ENCODE measurements at places on chromosomes 16 and 17. TPM values are rescaled to one million over a fixed set of nuclear protein-coding genes. Genes with fewer than 3 reads are reported as not detected.

DNA sequence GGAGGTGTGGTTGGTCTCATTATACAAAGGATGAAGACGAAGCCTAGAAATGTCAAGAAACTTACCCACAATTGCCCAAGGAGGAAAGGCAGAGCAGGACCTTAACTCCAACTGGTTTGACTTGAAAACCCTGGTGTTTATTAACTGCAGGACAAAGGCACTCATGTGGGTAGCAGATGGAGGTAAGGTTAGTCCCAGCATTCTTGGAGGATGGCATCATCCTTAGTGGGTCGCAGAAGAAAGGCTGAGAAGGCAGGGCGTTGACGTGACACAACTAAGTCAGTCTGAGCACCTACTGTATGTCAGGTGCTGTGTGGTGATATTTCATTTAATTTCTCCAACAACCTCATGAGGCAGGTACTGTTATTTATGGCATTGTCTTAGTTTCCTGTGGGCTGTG lies 101.3 kb downstream of the HAPSTR1 start:
- DNase-seq, result no peak

The EME1 gene
- total RNA-seq, result 48.1 TPM

DNA sequence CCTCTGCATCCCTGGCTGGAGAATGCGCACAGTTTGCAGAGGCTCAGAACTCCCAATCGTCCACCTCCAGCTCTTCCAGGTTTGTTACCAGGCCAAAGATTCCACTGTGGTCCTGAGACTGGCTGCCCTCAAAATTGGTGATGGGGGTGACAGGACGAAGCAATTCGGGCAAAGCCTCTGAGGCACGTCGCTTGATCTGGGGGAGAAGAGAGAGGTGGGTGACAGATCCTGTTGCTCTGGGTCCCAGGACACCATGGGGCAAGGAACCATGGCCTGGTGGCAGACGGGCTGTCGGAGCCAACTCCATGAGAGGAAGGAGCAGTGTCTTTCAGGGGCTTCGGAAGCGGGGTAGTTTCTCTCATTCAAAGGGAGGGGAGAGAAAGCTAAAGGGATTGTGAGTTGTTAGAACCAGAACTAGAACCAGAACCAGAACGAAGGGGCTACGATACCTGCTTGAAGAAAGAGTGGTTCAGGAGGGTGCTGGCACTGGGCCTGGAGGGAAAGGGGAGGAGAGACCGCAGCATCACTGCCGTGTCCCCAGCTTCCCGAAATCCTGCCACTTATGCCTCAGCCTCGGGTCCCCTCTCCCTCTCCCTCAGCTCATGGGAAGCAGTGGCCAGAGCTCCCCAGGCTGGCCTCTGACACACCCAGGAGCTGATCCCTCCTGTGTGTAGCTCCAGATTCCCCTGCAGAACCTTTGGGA lies 3.8 kb upstream of the LIMD2 start:
- no peak for DNase-seq

- DNase-seq, result no peak
Observed at GRCh38 chr17:81927152-81927652, 333 bp downstream of the MAFG start.

The RND2 gene
- not detected for total RNA-seq

The CDC6 gene
- total RNA-seq, result 95.7 TPM

The FADS6 gene
- total RNA-seq, result not detected
